ENCODE measurements at places on chromosomes 2 and 18.

- DNase-seq = no peak
Observed at GRCh38 chr18:68874361-68874760, 76.5 kb downstream of the CCDC102B start.

DNA sequence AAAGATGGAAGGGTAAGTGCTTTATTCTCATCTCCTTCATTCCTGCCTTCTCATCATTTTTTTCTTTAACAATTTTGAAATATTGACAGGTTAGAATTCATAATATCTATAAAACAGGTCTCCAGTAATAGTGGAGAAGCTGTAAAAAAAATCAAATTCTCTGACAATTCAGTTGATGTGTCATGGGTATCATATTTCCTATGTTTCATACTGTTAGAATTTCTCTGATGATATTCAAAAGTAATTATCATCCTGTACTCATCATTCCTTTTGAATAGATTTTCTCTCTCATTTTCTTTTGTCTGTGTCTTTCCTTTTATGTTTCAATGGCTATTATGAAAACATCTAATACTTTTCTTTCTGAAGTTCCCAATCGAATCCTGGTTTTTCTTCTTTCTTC lies 97.7 kb downstream of the CPS1 start:
- DNase-seq = no peak

- no peak for DNase-seq
Observed at GRCh38 chr2:195899226-195899625, 169.4 kb downstream of the DNAH7 start.

DNA sequence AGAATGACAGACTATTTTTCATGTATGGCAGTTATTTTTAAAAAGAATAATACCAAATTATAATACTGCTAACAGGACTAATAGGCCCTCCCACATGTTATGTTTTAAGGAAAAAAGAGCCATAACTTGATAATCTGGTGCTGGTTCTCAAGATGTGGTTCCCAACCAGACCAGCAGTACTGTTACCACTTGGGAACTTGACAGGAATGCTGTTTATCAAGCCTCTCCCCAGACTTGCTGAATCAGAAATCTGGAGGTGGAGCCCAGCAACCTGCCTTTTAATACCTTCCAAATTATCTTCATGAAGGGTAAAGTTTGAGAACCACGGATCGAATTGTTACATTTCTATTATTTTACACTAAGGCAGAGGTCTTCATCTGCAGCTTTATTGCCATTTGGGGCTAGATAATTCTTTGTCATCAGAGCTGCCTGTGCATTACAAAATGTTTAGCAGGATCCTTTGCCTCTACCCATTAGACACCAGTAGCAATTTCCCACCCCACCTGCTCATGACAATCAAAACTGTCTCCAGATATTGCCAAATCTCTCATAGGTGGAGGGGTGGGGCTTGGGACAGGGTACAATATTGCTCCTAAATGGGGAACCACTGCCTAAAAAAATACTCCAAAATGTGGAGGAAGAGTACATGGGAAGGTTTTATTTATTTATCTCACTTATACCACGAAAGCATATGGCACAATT lies 629.6 kb downstream of the ARHGAP15 start:
- no peak for DNase-seq

DNA sequence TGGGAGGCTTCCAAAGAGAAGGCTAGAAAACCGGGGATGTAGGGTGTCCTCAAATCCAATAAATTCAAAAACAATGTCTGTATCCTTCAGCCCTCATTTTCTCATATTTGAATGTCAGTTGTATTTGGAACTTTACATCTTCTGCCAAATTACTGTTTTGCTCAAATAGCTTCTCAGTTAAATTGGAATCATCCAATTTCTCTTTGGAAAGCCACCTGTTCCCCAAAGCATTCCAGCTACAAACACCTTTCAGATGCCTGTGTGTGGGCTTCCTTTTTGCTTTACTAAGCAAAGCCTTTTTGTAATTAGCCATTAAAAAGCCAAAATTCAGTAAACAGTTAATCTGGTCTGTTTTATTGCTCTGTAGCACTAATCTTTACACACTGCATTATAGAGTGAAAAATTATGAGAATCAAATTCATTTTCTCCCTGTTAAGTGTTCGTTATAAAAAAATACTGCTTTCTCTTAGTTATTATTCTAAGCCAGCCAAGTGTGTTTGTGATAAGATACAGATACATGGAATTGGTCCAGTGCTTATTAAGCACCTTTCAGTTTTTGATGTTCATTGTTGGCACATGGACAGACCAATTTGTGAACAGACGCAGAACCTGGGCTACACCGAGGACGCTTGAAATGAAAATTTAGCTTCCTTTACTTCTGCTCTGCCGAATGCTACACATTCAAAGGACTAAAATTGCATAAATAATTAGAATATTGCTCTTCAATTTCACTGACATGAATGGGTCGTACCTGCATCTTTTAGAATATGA lies 151.6 kb downstream of the RTN4 start:
- DNase-seq = no peak

- DNase-seq = no peak
Observed at GRCh38 chr2:29607038-29607420, 314.4 kb downstream of the ALK start.

GRCh38 chr2:166727095-166727494 lies 161.2 kb upstream of the XIRP2 start:
- DNase-seq = no peak

Data from activated T-cell treated with anti-CD3 and anti-CD28 coated beads, Interleukin-2, amount 50 U/mL, for 48 hours (primary cell).